ENCODE measurements at places on chromosomes 3 and 15.

DNA sequence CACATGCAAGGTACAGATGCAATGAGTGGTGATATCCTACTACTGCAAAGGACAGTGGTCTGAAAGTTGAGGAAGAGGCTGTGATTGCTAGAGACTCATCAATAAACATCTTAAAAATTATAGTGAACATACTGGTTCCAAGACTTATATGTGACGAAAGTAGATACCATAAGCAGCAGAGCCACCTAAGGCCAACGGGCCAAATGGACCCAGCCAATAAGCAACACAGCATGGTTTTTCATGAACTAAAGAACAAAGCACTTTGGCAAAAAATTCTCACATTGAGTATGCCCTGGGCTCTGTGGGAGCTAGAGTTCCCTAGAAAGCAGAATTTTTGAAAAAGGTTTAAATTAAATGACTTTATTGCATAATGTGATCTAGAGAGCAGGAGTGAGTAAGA lies 272.1 kb downstream of the SI start:
- no peak for DNase-seq

- no peak for DNase-seq
These were observed 30.6 kb downstream of the FLNB start for GRCh38 chr3:58038675-58039292.

DNA sequence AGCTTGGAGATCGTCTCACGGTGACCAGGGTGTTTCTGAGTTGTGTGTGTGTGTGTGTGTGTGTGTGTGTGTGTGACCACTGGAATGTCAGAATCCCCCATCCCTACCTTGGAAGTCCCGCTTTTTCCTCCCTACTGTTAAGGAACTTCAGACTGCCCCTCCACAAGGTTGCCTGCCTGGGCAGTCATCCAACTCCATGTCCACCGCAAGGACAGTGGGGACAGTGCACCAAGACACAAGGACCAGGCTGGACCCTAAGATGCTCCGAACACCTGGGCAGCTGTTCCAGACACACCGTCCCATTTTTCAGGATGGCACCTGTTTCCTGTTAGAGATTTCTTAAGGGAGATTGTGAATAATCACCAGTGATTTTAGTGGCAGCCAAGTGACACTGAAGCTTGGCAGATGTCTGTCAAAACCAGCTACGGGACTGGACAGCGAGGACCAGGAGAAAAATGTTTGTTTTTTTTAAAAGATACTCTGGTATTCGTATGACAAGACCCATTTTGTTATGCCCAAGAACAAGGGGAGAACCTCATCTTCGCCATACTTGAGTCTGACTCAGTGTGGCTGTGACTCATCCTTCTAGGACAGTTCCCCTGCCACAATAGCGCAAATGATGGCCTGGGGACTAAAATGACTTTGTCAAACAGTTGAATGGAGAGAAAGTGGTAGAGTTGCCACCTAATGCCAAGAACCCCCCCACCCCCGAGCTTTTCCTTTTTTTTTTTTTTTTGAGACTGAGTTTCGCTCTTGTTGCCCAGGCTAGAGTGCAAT lies 15.5 kb downstream of the PAQR9 start:
- DNase-seq: no peak

GRCh38 chr15:92170897-92171296 lies 222.8 kb upstream of the ST8SIA2 start:
- DNase-seq: no peak

- no peak for DNase-seq
These were observed 85.2 kb upstream of the PRR23C start for GRCh38 chr3:139129892-139130291.

GRCh38 chr15:70447081-70447480 lies 316.3 kb downstream of the UACA start:
- DNase-seq: no peak

GRCh38 chr15:32736701-32737061 lies 18.9 kb downstream of the GREM1 start:
- DNase-seq: no peak

- no peak for DNase-seq
These were observed 12.9 kb upstream of the APEH start for GRCh38 chr3:49661281-49661680.

GRCh38 chr3:48974076-48974864 lies 15.8 kb upstream of the P4HTM start:
- no peak for DNase-seq

GRCh38 chr3:14363991-14364390 lies 38.4 kb upstream of the SLC6A6 start:
- no peak for DNase-seq

DNA sequence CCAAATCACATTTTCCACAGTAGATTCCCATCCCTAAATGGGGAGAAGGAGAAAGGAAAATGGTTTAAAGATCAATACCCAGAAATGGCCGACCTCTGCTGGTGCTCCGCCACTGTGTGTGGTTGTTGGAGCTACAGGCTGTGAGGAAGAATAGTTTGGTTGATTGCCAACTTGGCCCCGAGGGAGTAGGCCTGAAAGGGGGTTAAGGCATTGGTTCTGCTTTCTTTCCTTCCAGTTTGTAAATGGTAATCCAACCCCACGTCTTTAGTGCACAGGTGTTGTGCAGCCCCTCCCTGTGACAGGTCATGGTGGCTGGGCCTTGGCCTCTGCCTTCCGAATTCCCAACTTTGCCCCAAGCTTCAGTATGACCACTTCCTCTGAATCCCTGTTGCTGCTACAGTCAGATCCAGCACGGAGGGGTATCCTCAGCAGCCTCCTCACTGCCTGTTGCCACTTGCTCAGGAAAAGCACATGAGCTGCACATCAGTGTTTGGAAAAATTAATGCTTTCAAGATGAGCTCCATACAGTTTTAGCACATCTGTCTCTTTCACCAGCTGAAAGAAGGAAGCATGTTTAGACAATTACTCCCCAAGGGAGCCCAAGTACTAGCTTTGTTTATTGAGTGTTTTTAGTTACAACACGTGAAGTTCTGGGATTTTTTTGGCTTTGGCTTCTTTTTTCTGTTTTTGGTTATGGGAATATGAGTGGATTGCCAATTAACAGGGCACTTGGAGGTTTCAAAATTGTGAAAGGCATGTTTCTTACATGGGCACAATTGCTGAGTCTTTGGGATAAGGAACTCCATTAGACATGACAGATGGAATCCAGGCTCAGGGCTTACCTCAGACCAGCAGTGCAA lies 92.3 kb upstream of the ROPN1 start:
- DNase-seq: no peak

DNA sequence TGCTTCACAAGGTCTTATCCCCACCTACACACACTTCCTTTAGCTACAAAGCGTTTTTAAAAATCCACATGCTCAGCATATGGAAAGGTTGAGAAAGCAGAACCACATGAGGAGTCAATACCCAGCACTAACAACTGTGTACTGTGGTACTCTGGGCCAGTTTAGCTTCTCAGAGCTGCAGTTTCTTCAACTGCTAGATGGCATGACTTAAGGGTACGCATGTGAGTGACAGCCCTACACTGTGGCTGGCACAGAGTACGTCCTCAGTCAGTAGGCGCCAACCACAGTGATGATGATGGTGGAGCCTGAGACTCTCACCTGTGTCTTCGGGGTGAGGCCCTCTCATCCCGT lies 17.4 kb downstream of the CCDC12 start:
- peak; percentile 62 for DNase-seq

GRCh38 chr15:35327789-35328188 lies 218.2 kb downstream of the DPH6 start:
- no peak for DNase-seq

DNA sequence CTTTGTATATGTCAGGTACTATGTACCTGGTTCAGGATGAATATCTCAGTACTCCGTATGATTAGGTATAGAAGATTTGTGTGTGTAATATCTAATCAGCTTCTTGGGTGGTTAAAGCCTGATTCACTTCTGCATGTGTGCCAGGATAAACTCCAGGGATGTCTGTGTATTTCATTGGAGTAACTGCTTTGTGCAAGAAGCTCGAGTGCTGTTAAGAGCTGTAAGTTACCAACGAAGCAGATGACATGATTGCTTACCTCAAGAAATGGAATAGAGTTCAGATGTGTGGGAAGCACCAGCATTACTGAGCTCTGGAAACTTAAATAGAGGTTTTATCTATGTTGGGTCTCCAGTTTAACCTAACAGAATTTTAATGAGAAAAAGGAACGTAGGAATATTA lies 23.7 kb downstream of the FAM98B start:
- DNase-seq: no peak

GRCh38 chr3:24096271-24096670 lies 151.2 kb downstream of the NR1D2 start:
- DNase-seq: no peak

DNA sequence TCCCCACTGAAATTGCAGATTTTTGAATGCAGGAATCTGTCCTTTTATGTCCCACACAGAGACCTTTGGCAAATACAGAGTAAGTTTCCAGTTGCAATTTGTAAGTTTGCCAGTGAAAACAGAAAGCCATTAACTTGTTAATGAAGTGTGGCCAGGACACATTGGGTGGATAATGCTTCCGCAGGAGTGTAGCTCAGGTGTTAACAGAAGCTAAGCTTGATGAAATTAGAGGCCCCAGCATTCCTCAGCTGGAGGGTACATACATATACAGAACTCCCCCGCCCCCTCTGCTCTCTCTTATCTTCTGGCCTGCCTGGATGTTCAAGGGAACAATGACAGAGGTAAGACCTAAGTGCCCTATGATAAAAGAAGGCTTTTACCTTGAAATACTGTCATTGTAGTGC lies 8.1 kb upstream of the LRRC2 start:
- no peak for DNase-seq

GRCh38 chr15:48059791-48060190 lies 61.0 kb upstream of the SLC24A5 start:
- DNase-seq: no peak

- no peak for DNase-seq
These were observed 13.0 kb downstream of the LIPC start for GRCh38 chr15:58444658-58445332.

GRCh38 chr15:25241241-25241801 lies 197.5 kb downstream of the UBE3A start:
- DNase-seq: no peak

DNA sequence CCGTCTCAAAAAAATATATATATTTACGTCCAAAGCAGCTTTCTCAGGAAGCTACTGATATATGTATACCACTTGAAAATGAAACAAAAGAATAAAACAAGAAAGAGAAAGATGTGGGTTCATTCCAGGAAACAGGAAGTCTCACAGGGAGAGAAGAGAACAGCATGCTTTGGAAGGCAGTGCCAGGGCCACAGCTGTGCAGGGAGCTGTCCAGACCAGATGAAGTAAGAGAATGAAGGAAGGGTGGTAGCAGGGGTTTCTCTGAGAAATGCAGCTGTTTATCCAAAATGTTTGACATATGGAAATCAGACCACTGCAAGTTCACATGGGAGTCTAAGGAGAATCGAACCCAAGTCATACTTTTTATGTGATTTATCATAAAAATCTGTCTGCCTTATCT lies 8.9 kb upstream of the GPR27 start:
- no peak for DNase-seq

DNA sequence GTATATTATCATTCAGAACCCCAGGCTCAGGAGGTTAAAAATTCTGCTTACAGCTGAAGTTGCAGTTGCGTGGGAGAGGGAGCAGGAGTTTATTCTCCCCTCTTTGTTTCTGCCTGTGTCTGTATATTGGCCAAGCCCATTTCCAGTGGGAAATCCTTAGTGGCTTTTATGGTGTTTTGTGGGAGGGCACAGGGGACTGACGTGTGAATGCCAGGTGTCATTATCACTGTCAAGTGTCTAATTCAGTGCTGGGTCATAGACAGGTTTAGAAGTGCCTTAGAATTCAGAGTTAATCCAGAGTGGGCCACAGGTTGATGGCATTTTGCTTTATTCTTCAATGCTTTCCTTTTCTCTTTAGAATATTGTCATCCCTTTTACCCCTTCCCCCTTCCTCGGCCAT lies 33.4 kb downstream of the SLCO3A1 start:
- DNase-seq: no peak

DNA sequence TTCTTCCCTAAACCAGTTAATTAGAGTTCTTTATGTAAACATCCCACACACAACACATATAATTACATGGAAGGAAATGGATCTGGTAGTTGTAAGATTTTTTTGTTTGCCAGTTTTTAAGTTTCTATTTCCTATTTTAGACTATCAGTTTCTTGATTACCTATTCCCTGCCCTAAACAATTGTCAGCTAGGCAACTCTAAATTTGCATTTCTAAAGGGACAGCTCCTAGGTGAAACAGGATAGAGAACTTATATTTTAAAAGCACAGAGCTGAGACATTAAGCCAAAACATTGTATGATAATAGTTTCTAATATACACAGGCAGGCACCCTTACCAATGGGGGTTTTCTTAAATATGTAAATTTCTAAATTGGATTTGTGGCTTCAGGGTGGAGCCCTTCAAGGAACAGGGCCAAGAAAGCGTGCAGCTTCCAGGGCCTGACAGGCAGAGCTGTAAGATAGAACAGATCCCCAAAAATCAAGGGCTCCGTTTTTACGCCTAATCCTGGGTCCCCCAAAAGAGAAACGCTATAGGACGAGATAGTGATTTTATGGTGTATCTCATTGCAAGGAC lies 8.9 kb downstream of the LEKR1 start:
- no peak for DNase-seq

DNA sequence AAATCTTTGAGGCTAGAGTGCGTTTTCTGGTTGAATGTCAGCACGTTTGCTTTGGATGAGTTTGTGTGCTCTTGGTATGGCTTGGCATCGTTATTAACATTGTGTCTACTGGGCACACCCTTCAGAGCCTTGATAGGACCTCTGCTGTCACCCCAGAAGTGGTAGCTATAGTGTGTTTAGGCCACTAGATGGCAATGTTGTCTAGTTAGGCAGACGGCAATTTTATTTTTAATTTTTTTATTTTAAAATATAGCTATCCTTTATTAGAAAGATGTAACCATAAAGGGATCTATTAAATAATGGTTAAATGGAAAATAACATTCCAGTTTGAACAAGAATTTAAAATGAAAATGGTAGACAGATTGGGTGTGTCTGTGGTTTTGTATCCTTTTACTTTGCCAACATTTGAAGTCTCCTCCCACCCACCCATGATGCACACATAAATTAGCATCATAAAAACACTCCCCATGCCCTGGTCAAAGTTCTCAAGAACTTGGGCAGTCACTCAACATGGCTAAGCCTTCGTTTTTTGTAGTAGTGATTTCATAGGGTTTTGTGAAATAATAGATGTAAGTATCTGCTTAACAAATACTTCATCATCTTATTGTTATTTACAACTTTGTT lies 200.7 kb downstream of the KCNH8 start:
- DNase-seq: no peak

DNA sequence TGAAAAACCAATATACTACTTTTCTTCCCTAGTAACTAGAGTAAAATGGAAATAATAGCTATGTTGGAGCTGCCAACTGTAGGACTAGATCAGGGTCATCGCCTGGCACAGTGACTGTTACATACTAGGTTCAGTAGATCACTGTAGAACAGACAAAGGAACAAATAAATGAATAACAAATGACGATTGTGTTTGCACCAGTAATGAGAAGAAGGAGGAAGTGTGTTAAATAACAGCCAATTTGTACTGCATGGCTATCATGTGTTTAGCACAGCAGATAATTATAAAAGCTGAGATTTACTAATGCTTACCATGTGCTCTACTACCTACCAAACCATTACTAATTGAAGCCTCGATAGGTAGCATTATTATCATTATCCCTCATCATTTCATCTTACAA lies 85.3 kb upstream of the FXR1 start:
- no peak for DNase-seq
